Activated T-cell treated with anti-CD3 and anti-CD28 coated beads, Interleukin-2, amount 50 U/mL, for 4 hours (primary cell): ENCODE measurements at places on chromosomes 6 and 20. TPM values are rescaled to one million over a fixed set of nuclear protein-coding genes. Genes with fewer than 3 reads are reported as not detected.

The SNAI1 gene
- total RNA-seq: 1.8 TPM

The SKIC2 gene
- total RNA-seq: 123 TPM

The RRAGD gene
- 7.3 TPM for total RNA-seq

The WFDC5 gene
- total RNA-seq: not detected

- DNase-seq: no peak
Measured at GRCh38 chr20:10777710-10778109, 103.9 kb upstream of the JAG1 start.

DNA sequence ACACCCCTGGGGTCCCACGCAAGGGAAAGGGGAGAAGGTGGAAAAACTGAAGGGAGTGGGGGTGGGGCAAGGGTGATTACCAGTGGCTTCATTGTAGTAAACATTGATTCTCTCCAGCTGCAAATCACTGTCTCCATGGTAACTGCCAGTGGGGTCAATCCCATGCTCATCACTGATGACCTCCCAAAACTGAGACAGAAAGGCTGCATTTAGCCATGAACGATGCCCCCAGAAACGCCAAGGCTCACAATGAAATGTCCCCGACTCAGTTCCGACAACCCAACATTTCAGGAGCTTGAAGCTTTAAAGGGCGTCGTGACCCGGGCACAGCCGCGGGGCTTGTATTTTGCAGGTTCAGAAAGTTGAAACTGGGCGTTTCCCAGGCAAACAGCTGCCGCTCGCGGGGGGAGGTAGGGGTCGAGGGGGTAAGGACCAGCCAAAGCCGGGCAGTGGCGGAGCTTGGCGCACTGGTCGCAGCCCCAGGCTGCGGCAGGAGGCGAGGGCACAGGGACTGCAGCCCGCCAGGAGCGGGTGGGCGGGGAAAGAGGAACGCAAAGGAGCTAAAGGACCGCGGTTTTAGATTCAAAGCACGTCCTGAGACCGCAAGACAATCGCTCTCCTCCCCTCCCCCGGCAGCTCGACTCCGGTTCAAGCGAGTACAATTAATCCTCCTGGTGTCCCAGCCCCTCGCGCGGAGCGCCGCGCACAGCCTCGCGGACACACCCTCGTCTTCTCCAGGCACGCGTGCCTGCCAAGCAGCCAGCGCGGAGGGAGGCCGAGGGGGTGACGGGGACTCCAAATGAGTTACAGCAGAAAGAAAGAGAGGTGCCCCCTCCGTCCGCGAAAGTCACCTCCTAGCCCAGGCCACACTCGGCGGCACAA is 731 bp downstream of the TUBB2B start:
- DNase-seq: peak; percentile 25

GRCh38 chr20:1505361-1505760 is 14.1 kb upstream of the SIRPB2 start:
- DNase-seq: no peak

The PGC gene
- 0.14 TPM for total RNA-seq

DNA sequence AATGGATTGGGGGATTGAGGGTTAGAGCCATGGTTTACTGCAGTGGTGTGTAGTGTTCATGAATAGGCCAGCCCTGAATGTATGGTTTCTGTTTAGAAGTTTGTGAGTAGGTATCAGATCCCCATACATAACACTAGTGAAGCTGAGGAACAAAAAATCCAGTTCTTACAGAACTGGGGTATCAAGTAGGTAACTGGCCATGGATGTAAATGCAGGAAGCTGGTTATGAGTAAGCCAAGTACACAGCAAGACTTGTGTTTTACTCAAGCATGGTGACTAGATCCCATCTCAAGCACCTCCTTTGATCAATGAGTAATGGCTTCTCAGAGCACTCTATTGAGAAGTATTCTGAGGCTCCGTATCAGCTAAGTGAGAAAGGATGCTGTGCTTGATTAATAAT is 613.7 kb upstream of the FLRT3 start:
- no peak for DNase-seq

DNA sequence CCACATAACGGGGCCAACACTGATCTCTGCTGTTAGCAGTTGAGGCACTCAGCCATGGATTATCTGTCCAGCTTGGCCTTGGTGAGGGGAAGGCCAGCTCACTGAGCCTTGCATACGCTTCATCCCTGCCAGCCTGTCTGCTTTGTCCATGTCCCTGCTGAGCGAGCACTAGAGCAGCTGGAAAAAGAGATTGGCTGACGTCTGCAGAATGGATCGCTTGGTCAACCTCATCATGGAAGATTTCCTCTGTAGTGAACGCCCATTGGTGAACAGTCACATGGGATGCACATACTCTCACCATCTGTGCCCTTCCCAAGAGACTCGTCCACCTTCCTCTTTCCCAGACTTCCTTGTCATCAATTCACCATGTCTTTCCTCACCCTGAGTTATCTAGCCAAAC is 26.9 kb downstream of the MUC22 start:
- no peak for DNase-seq

The HLA-DOB gene
- total RNA-seq: 0.82 TPM

GRCh38 chr20:1317545-1318255 is 11.2 kb downstream of the SDCBP2 start:
- no peak for DNase-seq

The HRH3 gene
- not detected for total RNA-seq

GRCh38 chr6:3540253-3540820 is 83.5 kb upstream of the SLC22A23 start:
- DNase-seq: no peak

The GINS1 gene
- 18.3 TPM for total RNA-seq

GRCh38 chr6:57135885-57136284 is 36.2 kb upstream of the BAG2 start:
- DNase-seq: no peak

DNA sequence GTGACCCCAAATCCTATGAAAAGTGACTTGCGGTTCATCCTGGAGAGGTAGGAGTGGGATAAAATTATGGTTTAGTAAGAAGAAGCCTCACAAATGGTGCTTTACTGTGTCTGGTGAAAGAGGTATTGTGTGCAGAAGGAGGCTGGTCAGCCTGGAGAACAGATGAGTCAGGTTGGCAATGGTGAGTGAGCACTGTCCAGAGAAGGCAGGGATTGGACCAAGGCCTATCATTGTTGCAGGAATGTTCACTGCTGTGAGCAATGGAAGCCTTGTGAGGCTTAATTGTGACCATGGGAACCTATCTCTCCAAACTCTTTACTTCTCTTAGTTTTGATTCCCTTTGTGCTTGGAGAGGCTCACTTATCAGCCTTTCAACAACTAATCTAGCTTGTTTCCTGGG is 89.0 kb upstream of the KCNK16 start:
- DNase-seq: no peak

- no peak for DNase-seq
Measured at GRCh38 chr6:136324686-136325380, 35.2 kb upstream of the BCLAF1 start.

GRCh38 chr20:750801-751200 is 17.5 kb downstream of the SLC52A3 start:
- no peak for DNase-seq

- DNase-seq: no peak
Measured at GRCh38 chr20:50259705-50260478, 69.3 kb downstream of the CEBPB start.

- DNase-seq: peak; percentile 55
Measured at GRCh38 chr20:33915726-33916331, 77.9 kb upstream of the RALY start.

- DNase-seq: no peak
Measured at GRCh38 chr6:111297776-111298175, 185.2 kb downstream of the REV3L start.

DNA sequence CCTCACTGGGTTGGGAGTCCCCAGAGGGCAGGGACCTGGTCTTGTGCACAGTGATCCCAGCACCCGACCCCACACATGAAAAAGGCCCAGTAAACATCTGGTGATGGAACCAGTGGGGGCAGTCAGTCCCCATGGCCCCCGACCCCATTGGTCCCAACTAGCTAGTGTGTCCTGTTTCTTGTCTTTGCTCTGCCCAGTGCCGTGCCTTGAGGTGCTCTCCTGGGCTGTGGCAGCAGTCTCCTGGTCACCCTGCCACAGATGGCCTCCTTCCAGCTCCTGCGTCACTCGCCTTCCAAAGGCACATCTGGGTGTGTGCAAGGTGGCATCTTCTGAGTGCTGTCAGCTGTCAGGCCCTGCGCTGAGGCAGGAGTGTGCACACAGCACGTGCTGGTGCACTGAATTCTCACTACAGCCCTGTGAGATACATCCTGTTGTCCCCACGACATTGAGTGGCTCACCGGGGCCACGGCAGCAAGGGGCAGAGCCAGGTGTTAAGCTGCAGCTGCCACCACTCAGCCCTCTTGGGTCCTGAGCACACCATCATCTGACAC is 3.9 kb downstream of the NPEPL1 start:
- DNase-seq: no peak

The EXOC2 gene
- 31.3 TPM for total RNA-seq

The SAPCD1 gene
- total RNA-seq: 9.4 TPM

The SLC4A11 gene
- total RNA-seq: 1.4 TPM

The CYP39A1 gene
- not detected for total RNA-seq

- no peak for DNase-seq
Measured at GRCh38 chr6:157741948-157742556, 81.0 kb upstream of the SNX9 start.

- DNase-seq: no peak
Measured at GRCh38 chr6:138500867-138501446, 1.7 kb upstream of the NHSL1 start.

GRCh38 chr20:38007526-38007925 is 25.7 kb downstream of the TTI1 start:
- no peak for DNase-seq

DNA sequence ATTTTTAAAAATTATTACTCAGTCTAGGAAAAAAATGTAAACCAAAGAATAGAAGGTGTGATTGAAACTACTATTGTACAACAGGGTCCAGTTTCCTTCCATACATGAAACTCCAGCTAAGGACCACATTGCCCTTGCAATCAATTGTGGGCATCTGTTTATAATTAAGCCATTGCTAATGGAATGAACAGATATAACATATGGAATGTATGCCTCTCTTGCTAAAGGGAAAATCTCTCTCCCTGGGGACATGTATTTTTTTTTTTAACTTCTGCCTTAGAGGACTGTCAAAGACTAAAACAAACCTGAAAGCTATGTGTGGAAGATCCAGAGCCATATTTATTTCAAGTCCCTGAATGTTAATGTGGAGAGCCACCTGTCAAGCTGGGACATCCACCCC is 336.8 kb upstream of the MANEA start:
- DNase-seq: no peak
